B cell (primary cell): ENCODE measurements at places on chromosomes 13 and 19.

DNA sequence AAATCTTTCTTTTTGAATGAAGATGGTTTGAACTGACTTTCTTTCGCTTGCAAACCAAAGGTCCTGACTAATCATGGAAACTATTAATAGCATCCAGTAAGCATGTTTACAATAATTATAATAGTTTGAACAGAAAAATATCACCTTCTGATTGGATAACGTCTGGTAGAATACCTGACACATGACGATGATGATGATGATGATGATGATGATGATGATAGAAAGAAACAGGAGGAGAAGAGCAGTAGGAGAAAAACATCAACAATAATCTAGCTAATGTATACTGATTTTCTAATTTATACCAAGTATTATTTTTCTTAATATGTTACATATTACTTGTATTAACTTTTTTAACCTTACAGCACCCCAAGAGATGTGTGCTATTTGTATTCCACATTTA is 157.5 kb upstream of the SPRY2 start:
- no peak for DNase-seq

GRCh38 chr19:46860846-46861690 is at the start of gene ARHGAP35:
Gene ARHGAP35 (plus strand): TSS chr19:46860997. CDS start chr19:46918676, 57,679 bp downstream.
- DNase-seq = no peak

GRCh38 chr19:38736036-38736412 is 8.2 kb downstream of the CAPN12 start:
- DNase-seq = peak; percentile 87

DNA sequence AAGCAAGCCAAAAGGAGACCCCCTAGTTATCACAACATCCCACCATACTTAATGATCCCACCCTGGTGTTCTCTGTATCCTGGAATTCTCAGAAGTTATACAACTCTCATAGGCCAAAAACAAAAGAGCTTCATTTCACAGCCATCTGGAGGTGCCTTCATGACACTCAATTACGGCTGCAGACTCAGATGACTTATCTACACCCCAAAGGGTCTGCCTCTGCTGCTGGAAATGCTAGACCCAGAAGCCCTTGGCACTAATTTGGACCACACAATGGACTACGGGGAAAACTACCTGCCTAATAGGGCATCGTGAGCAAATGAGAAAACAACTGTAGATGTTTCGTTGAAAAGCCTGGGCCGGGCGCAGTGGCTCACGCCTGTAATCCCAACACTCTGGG is 40.2 kb downstream of the BRD4 start:
- DNase-seq = no peak
